ENCODE measurements at places on chromosomes 2 and 18.

DNA sequence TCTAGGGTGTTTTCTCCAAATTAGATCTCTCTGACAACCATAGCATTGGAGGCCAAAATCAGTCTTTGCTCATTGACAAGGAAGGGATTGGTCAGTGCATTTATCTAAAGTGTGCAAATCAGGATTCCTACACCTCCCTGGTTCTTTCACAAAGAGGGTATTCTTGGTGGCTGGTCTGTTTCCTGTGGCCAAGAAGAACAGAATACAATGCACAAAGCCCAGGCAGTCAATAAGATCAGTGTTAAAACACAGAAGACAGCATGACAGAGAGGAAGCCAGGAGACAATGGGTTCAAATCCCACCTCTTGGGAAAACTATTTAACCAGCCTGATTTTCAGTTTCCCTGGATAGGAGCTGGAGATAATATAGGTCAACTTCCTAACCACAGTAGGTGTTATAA is 46.1 kb upstream of the THOC1 start:
- no peak for DNase-seq

DNA sequence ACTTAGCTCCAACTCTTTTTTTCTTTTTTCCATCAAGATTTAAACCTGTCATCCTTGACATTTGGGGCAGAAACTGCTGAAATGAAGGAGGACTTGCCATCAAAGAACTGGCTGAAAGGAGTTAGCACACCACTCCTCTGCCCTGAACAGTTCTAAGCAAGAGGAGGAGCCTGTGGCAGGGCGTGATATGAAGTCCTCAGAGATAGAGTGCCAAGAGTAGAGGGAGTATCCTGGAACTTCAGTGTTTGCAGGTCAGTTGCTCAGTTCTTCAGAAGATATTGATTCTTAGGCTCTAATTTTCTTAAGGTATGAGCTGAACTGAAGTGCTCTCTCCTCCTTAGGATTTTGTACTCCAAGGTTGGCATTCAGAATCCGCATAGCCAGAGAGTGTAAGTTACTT is 15.2 kb downstream of the NABP1 start:
- DNase-seq: no peak

- no peak for DNase-seq
Observed at GRCh38 chr2:220377482-220378155, 750.2 kb downstream of the SLC4A3 start.

DNA sequence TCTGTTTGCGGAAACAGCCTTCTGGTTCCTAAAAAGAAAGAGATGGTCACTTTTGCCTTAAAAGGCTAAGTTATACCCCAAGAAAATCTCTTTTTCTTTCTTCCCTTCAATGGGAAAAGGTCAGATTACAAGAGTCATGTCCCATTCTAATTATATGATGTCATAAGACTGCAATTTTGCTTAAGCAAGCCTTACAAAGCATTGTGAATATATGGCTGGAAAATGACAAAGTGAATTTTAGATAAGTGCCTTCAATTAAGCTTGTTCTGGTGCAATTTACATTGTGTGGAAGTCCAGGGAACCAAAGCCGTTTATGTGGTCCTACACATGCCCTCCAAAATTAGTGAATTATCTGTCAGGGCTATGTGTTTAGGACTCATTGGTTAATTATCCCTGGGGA is 7.6 kb upstream of the BMP10 start:
- DNase-seq: no peak

GRCh38 chr2:1053786-1054185 is 103.1 kb downstream of the SNTG2 start:
- no peak for DNase-seq

- no peak for DNase-seq
Observed at GRCh38 chr2:236826606-236827156, 257.1 kb downstream of the ACKR3 start.
